ENCODE measurements at places on chromosomes 16 and 17.

DNA sequence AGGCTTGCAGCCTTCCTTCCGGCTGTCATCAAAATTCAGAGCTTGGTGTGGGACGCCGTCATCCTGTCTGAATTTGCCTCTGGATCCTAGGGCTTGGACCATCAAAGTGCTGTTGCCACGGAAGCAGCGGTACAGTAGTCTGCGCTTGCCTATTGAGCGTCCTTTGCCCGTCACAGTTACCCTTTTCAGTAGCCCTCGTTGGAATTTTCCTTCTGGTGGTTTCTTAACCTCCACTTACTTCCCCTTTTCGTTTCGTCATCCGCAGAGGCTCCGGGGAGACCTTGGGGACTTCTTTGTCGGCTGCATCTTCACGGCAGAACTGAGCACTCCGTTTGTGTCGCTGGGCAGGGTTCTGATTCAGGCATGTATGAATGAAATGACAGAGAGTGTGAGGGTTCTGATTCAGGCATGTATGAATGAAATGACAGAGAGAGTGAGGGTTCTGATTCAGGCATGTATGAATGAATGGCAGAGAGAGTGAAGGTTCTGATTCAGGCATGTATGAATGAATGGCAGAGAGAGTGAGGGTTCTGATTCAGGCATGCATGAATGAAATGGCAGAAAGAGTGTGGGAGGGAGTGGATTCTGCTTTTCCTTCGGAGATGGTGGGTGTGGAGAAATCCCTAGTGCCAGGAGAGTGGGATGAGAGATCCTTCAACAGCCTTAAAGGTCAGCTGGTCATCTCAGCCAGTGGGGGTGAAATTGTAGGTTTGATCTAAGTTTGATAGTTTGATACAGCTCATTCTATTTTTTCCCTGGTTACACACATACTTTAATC, 8.0 kb downstream of the TLCD3A start:
- DNase-seq = no peak

- no peak for DNase-seq
Observed at GRCh38 chr16:56732366-56732765, 2.4 kb downstream of the NUP93 start.

DNA sequence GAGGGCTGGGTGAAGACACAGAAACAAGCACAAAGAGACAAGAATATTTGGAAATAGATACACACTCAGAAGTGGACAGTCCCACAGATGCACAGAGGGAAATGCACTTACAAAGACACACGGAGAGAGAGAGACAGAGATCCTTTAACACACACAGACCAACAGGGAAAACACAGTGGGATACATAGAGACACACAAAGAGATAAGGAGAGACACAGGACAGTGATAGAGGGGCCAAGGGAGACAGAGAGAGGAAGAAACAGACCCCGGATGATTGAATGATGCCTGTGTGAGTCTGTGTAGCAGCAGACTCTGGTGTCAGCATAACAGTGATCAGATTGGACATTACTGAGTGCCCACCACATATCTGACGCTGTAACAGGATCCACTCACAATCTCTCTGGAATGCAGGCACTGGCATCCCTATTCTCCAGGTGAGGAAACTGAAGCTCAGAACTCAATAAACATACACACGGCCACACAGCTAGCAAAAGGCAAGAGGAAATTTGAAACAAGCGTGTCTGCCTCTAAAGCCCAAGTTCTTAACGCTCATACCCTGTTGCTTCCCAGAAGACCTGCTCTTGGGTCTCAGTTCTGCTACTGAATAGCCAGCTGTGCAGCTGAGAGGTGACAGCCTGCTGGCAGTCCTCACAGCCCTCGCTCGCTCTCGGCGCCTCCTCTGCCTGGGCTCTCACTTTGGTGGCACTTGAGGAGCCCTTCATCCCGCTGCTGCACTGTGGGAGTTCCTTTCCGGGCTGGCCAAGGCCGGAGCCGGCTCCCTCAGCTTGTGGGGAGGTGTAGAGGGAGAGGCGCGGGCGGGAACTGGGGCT, 186.3 kb upstream of the NLRP1 start:
- DNase-seq = no peak

GRCh38 chr17:43917348-43918025, 10.2 kb upstream of the MPP2 start:
- DNase-seq = peak; percentile 19

- DNase-seq = no peak
Observed at GRCh38 chr17:76078860-76079534, at the start of gene ZACN. TSS of gene ZACN (plus strand) at chr17:76079182. CDS start at chr17:76079265, 83 bp downstream.

- DNase-seq = no peak
Observed at GRCh38 chr17:74903671-74904070, 10.2 kb upstream of the FADS6 start.

GRCh38 chr16:47956916-47957315, 198.9 kb downstream of the ABCC12 start:
- DNase-seq = no peak

GRCh38 chr17:40329839-40330794, 21.1 kb downstream of the RARA start:
- no peak for DNase-seq

- DNase-seq = no peak
Observed at GRCh38 chr17:39935909-39936308, 8.4 kb downstream of the LRRC3C start.

GRCh38 chr17:10048629-10049350, 143.7 kb upstream of the RCVRN start:
- DNase-seq = no peak

GRCh38 chr17:75633486-75634375, 497 bp downstream of the SMIM5 start:
- DNase-seq = peak; percentile 83

- DNase-seq = no peak
Observed at GRCh38 chr16:1762879-1763520, 8.3 kb downstream of the NME3 start.

- DNase-seq = peak; percentile 49
Observed at GRCh38 chr16:67034487-67034886, 5.5 kb downstream of the CBFB start.

DNA sequence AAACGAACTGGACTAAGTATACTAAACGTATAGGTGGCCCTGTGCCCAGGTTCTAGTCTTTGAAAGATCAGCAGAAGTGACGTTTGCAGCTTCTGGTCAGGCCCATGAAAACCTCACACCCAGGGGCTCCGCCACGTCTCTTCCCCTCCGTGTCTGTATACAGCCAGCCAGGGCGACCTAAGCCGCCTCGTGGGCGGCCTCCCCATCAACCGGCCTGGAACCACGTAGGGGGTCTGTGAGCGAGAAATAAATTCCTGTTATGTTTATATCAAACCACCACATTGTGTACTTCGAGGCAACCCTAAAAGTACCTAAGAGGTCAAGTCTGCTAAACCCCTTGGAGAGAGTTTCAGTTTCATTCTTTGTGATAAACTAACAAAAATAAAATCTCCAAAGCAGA, 6.8 kb downstream of the TK1 start:
- DNase-seq = no peak

DNA sequence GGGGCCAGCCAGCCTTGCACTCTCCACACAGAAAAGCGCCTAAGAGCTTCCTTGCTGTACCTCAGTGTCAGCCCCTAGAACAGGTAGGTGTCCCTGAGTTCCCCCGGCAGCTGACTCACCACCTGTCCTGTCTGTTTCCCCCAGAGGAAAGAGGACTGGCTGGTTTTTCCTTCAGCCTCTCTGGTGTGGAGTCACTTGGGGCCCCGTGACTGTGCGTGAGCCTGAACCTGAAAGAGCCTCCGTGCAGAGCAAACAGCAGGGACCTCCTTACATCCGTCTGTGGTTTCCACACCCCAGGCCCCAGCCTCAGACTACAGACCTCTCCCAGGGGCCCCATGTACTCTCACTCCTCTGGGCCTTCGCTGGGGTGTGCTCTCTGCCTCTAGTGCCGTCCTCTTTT, 87.8 kb downstream of the GNAO1 start:
- no peak for DNase-seq

GRCh38 chr16:24990803-24991202, 24.4 kb downstream of the ARHGAP17 start:
- DNase-seq = no peak

DNA sequence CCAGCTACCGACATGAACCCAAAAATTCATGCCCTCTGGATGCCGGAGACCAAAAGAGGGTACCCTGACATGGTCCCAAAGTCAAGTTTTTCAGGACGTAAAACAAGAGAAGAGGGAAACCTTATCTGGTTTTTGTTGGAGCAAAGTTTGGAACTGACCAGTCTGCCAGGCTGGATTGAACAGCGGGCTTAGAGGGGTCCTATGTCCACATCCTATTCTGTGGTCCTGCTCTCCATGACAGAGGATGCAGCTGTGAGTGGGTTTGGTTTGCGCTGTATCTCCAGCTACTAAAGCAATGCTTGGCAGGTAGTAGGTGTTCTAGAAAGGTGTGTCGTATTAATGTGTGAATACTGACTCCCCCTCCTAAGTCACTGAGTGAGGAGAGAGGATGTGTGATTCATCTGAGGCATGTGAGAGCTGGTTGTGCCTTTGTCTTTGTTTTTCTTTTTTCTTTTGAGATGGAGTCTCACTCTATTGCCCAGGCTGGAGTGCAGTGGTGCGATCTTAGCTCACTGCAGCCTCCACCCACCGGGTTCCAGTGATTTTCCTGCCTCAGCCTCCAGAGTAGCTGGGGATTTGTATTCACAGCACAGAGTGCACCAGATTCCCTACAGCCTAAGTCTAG, 31.0 kb downstream of the PMM2 start:
- DNase-seq = no peak

- no peak for DNase-seq
Observed at GRCh38 chr17:50354198-50354597, 8.3 kb downstream of the XYLT2 start.

DNA sequence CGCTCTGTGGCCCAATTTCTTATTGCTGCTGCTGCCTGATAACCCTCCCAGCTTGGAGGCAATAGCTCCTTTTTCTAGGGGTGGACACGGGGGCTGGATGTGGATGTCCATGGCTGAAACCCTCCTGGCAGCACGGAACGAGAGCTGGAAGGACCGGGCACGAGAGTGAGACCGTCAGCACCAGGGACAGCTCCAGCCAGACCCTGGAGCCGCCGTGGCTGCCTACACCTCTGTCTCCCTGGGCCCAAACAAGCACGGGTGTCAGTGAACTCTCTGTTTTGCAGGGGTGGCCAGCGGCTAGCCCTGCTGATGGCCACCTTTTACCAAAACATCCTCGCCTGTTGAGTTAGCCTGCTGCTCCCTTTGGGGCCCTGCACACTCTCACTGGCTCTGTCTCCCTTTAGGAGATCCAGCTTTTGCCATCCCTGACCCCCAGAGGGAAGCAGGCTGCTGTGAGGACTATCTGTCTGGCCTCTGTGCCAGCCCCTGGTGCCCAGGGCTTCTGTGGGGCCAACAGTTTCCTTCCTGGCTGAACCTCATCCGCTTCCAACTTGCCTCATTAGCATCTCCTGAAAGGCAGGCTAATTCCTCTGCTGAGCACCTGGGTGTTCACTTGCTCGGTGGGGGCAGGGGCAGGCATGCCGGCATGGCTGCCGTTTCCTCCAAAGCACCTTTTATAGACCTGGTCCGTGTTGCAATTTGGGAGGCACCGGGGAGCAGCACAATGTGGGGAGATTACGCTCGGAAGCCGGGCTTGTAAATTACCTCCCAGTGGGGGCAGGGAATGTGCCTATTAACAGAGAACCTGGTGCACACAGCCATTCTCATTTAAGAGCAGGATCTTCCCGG, 118.1 kb downstream of the ENGASE start:
- DNase-seq = peak; percentile 21

- peak; percentile 9 for DNase-seq
Observed at GRCh38 chr17:6894206-6894528, 62.6 kb upstream of the TEKT1 start.

- DNase-seq = no peak
Observed at GRCh38 chr16:23571895-23572294, 14.4 kb downstream of the UBFD1 start.

- DNase-seq = no peak
Observed at GRCh38 chr16:2963723-2964474, at the start of gene KREMEN2. TSS of gene KREMEN2 (plus strand) at chr16:2964275. CDS start at chr16:2964521, 246 bp downstream.

DNA sequence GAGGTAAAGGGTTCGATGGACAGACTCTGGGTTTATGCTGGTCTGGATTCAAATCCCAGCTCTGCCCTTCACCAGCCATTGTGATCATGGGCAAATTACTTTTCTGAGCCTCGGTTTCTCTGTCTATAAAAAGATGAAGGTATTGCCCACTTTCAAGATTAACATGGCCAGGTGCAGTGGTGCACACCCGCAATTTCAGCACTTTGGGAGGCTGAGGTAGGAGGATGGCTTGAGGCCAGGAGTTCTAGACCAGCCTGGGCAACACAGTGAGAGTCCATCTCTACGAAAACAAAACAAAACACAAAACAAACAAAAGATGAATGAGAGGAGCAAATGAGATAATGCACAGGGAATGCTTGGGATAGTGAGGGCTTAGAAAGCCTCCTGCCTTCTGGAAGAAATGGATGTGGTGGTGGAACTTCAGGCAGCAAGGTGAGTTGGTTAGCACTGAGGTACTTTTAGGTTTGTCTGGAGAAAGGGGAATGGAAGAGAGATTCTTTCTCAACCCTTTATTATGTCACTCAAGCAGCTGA, 8.5 kb downstream of the ADGRG3 start:
- no peak for DNase-seq

GRCh38 chr17:50638966-50639713, 4.5 kb downstream of the ABCC3 start:
- peak; percentile 99 for DNase-seq

- peak; percentile 31 for DNase-seq
Observed at GRCh38 chr17:69117855-69118784, 23.6 kb downstream of the ABCA6 start.

- no peak for DNase-seq
Observed at GRCh38 chr17:68509141-68510057, 2.8 kb upstream of the PRKAR1A start.

DNA sequence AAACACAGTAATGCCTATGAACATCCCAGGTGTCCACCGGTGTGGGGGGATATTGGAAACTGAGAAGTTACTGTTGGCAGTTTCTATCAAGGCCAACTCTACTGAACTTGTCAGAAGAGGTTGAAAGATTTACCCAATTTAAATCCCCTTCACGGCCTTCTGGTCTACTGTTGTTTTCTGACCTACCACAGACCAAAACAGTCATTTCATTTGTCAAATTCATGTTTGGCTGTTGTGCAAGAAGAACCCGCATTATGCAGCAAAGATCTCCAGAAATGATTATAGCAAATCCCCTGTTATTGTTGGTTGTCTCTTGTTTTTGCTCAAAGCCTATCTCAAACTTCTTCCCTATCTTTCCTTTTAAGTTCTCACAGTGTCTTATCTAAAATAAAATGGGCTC, 73.1 kb upstream of the MAF start:
- no peak for DNase-seq

DNA sequence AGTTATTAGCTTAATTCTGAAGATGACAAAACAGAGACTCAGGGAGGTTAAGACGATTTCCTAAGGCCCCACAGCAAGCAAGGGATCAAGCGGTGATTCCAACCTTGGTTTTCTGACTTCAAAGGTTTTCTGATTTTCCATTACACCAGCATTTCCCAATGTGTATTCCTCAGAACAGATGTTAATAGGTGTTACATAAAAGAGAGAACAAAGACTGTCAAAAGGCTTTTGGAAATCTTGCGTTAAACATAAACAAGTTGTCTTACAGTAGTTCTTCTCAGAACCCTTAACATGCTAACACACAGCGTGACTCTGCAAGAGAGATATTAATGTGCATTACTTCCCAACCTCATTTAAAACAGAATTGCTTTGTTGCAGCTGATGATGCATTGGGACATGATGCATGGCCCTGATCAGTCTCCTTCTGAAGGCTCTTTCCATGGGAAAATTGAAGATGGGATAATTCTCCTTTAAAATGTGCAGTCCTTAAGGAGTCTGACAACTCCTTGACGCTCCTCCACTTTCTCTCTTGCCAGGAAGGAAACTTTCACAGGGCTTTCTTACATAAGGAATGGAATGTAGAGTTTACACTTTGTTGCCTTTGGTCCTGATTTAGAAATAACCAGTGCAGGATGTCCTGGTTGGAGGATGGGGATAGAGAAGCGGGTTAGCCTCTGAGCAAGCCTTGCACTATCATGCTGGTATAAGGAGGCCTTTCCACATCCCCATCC, 21.5 kb upstream of the MMD start:
- no peak for DNase-seq
